ENCODE measurements at places on chromosomes 16 and 17.

DNA sequence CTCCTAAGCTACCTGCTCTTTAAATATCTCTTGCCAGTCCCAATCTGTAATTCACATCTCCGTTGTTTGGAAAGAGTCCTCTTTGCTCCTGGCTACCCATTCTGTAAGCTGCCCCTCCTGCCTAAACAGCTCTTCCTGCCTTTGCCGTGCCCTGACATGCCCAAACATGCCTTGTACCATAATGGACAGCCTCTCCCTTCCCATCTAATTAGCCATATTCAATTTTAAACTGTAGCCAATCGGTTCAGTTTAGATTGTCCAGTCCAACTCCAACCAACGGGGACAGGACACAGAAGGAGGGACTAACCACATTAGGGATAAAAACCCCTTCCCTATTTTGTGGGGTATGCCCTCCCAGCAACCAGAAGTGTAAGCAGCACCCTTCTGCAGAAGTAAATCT, 30.6 kb upstream of the CLEC3A start:
- DNase-seq = no peak

DNA sequence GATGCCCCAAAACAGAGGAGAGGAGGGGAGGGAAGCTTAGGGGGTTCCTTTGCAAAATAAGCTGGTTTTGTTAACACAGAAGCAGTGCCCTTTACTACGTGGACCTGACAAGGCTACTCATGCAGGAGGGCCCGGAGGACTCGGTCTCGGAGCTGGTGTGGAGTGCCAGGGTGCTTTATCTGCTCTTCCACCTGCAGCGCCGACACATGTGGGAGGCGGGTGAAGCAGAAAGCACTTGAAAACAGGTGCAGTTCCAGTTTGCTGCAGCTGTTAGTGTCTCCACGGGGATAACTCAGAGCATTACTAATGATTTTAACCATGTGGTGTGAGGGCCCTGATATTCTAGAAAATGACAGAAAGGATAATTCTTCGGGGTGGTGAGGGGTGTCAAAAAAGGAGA, 35.0 kb upstream of the MNT start:
- no peak for DNase-seq

- DNase-seq = no peak
Measured at GRCh38 chr17:61209525-61209924, 190.1 kb upstream of the TBX2 start.

DNA sequence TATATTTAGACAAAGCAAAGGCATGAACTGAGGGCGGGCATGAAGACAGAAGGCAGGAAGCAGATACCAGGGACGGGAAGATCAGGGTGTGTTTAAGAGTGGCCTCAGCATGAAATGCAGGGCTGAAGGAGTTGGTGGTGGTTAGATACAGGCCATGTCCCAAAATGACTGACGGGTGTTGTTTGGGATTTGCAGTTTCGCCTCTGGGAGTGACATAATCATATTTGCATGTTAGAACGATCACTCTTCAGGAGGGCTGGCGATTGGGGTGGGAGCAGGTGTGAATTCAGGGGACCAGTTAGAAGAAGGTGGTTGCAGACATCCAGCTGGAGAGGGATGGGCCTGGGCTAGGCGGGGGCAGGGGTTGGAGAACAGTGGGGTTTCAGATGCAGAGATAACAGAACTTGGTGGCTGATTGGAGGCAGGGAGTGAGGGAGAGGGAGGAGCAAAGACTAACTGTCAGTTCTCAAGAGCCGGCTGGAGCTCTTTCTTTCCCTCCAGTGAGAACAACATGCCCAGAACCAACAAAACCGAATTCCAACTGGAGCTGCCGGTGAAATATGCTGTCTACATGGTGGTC, 27.2 kb upstream of the ITGAX start:
- DNase-seq = no peak

DNA sequence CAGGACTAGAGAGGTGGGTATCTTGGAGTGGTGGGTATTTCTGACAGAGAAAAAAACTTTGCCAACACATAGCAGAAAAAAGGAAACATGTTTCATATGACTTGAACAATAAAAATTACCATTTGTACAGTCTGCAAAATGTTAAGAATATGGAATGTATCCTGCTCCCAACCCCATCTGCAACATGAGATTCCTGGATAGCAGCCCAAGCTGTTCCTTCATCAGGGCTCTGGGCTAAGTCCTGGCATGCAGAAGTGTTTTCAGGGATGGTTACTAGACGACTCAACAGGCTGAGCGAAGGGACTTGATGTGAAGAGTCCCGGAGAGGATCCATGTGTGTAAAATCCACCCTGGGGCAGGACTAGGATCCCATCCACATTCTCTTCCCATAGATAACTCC, 121.0 kb upstream of the IRX3 start:
- DNase-seq = no peak

- DNase-seq = no peak
Measured at GRCh38 chr16:66127459-66128370, 238.8 kb upstream of the CDH5 start.

Data from frontal cortex (tissue), 4 donors.